ENCODE measurements at places on chromosomes 2 and 18. TPM values are rescaled to one million over a fixed set of nuclear protein-coding genes. Genes with fewer than 3 reads are reported as not detected.

DNA sequence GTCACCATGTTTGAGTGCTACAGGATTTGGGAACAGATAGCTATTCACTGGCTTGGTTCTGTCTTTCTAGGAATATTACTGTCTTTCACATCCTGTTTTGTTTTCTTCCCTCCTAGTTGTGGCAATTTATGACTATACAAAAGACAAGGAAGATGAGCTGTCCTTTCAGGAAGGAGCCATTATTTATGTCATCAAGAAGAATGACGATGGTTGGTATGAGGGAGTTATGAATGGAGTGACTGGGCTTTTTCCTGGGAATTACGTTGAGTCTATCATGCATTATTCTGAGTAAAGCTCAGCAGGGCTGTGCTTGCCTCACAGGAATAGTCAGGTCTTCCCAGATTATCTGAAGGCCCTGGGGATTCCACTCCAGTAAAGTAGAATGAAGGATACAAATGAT, 98.9 kb downstream of the ABI2 start:
- H3K27me3 ChIP-seq, result no peaks in the 10 kb centered on the region
- H3K4me1 ChIP-seq, result no peaks in the 10 kb centered on the region
- no peak overlapping the region for H3K4me3 ChIP-seq
- no peak overlapping the region for H3K27ac ChIP-seq
- H3K36me3 ChIP-seq, result peaks cover 2% of the 10 kb centered on the region
- no peak for DNase-seq

- H3K27me3 ChIP-seq, result no peaks in the 10 kb centered on the region
- DNase-seq, result no peak
- peaks cover 3% of the 10 kb centered on the region for H3K36me3 ChIP-seq
- no peak overlapping the region for H3K27ac ChIP-seq
These were observed 13.2 kb upstream of the SLC25A52 start for GRCh38 chr18:31773774-31774476.

DNA sequence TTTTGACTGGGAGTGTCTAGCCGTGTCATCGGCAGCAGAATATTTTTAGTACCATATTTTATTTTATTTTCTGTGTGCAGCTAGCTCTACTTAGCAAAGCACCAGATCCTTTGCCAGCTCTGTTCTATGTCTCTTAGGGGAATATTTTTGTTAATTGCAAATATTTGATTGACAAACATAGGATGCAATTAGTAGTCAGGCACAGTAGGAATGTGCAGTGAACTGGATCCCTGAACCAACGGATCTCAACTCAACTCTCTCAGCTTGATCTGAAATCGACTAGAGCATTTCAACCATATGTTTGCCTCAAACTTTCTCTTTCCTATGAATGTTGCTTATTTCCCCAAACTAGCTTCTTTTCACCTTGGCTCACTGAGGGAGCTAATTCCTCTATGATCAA, 998.0 kb upstream of the FANCL start:
- no peak for DNase-seq
- no peak overlapping the region for H3K27ac ChIP-seq
- H3K4me3 ChIP-seq, result no peak overlapping the region
- no peaks in the 10 kb centered on the region for H3K4me1 ChIP-seq
- no peaks in the 10 kb centered on the region for H3K27me3 ChIP-seq

The SGPP2 gene
- 15.1 TPM for total RNA-seq

DNA sequence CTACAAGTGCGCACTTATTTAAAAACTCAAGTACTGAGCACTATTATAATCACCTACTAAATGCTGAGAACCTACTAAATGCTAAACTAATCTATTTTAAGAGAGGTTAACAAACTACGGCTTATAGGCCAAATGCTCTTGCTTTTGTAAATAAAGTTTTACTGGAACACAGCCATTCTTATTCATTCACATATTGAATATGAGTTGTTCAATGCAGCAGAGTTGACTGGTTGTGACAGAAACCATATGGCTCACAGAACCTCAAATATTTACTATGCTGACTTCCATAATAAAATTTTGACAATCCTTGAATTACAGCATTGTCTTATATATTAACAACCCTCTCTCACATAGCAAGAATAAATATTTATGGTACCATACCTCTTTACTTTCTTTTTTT, 103.2 kb downstream of the ZNF521 start:
- no peak overlapping the region for H3K27ac ChIP-seq
- no peaks in the 10 kb centered on the region for H3K4me1 ChIP-seq
- DNase-seq, result no peak
- H3K4me3 ChIP-seq, result no peak overlapping the region
- H3K36me3 ChIP-seq, result no peaks in the 10 kb centered on the region

All from activated T-cell treated with anti-CD3 and anti-CD28 coated beads, Interleukin-2, amount 50 U/mL, for 72 hours (primary cell).